A673 (cell line): ENCODE measurements at places on chromosomes 7 and 10. TPM values are rescaled to one million over a fixed set of nuclear protein-coding genes. Genes with fewer than 3 reads are reported as not detected.

Gene RAB11FIP2
- 18.5 and 20.4 TPM in 2 replicates for total RNA-seq

Gene GPR26
- not detected in 2 replicates for total RNA-seq

Gene ALKBH4
- total RNA-seq: 17.0 and 17.7 TPM in 2 replicates

Gene ADRA2A
- not detected in 2 replicates for total RNA-seq

Gene HABP2
- total RNA-seq: not detected in 2 replicates

Gene MMP21
- not detected in 2 replicates for total RNA-seq

Gene GTF2IRD1
- 73.6 and 80.4 TPM in 2 replicates for total RNA-seq

DNA sequence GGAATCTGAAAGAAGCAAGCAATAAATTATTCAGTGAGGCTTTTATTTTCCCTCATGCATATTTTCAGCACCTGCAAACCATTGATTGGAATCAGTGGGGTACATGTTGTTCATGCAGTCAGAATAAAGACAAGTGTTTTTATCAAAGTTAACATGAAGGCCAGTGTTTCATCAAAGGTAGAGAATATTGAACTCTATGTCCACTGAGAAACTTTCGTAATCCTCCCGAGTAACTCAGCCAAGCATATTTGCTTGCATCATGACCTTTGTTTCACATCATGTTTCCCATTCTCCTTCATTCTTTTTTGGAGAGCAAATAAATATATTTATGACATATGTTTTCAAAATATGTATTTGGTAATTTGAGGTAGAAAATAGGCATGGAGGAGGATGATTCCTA lies 663.1 kb downstream of the SH2D4B start:
- H3K4me1 ChIP-seq: no peaks in the 10 kb centered on the region
- no peak overlapping the region for H3K27ac ChIP-seq
- no peaks in the 10 kb centered on the region for H3K27me3 ChIP-seq
- no peak overlapping the region for H3K4me3 ChIP-seq
- H3K36me3 ChIP-seq: no peaks in the 10 kb centered on the region

- no peaks in the 10 kb centered on the region for H3K36me3 ChIP-seq
- H3K4me1 ChIP-seq: no peaks in the 10 kb centered on the region
- H3K27ac ChIP-seq: no peak overlapping the region
- no peak overlapping the region for H3K4me3 ChIP-seq
- peak; percentile 83 for DNase-seq
Measured at GRCh38 chr10:59622320-59623132, 87.1 kb downstream of the SLC16A9 start.

DNA sequence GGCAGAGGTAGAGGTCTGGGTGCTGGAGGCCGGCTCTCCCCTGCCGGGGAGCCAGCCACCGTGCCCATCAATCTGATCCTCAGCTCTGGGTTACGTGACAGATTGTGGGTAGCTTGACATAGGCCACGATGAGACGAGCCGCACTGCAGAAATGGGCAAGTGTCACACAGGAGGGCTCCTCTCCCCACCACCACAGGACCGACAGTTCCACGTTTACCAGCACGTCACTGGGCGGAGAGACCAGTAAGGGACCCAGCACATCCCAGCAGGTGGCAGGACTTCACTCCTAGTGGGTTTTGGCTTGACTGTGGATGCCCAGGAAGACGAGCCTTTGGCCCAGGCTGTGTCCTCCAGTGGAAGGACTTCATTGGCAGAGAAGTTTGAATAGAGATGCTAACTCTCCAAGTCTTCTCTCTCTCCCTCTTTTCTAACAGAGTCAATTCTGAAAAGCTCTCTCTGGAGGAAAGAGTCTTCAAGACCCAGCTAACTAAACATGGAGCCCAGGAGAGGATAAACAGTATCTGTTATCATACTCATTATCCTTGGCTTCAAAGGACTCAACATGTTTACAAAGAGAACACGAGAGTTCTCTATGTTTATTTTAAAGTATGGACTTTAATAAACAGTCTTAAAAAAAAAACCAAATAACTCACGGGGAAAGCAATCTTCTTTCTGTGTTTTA lies 129.3 kb upstream of the JCAD start:
- no peak overlapping the region for H3K27ac ChIP-seq
- H3K4me3 ChIP-seq: no peak overlapping the region
- no peaks in the 10 kb centered on the region for H3K4me1 ChIP-seq
- no peaks in the 10 kb centered on the region for H3K27me3 ChIP-seq

DNA sequence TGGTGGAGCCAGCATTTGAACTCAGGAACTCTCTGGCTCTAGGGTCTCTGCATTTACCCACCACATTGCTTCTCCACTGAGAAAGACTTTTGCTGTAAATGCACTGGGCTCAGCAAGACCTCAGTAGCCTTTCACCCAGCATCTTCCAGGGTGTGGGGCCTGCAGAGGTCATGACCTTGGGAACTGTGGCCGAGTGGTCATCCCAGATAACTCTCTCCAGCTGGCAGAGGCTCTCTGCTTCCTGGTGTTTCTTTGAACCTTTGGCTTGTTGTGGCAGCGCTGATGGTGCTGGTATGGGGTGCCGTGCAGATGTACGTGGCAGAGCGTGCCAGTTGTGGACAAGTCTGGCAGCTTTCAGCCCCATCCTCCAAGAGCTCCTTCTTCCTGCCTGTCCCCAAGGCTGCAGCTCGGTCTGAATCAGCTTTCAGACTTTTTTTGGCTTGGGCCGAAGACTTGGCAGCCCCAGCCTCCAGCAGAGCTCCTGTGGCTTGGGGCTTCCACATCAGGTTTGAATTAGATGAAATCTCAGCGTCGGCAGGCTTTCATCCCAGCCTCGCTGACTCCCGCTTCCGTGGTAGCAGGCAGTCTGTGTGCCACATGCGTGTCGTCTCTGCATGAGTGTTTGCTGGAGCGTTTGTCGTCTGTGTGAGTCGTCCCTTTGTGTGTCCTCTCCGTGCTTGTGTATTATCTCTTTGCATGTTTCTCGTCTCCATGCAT lies 21.5 kb downstream of the ADAMTS14 start:
- no peaks in the 10 kb centered on the region for H3K27me3 ChIP-seq
- H3K4me3 ChIP-seq: no peak overlapping the region
- no peak overlapping the region for H3K27ac ChIP-seq
- DNase-seq: no peak

DNA sequence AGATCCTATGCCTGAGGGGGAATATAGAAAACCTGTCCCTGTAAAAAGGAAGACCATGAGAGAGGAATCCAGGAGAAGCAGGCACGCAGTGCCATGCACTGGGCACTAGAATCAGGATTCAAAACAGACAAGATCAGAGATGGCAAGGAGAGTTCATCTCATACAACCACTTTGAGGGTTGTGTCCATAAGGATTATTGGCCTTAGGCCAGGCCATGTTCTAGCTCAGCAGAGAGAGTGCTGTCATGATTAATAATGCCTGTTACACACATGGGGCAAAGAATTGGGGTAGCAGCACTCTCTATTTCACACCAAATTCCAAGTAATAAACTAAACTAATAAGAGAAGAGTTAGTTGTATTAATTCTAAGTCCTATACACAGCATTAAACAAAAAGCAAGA lies 29.1 kb downstream of the EZH2 start:
- no peaks in the 10 kb centered on the region for H3K36me3 ChIP-seq
- no peaks in the 10 kb centered on the region for H3K27me3 ChIP-seq
- no peak overlapping the region for H3K4me3 ChIP-seq
- DNase-seq: no peak
- peaks cover 49% of the 10 kb centered on the region for H3K4me1 ChIP-seq
- no peak overlapping the region for H3K27ac ChIP-seq

- H3K4me3 ChIP-seq: no peak overlapping the region
- H3K27me3 ChIP-seq: peaks cover 13% of the 10 kb centered on the region
- DNase-seq: no peak
- no peaks in the 10 kb centered on the region for H3K36me3 ChIP-seq
Measured at GRCh38 chr10:16195178-16195769, 241.5 kb upstream of the PTER start.

DNA sequence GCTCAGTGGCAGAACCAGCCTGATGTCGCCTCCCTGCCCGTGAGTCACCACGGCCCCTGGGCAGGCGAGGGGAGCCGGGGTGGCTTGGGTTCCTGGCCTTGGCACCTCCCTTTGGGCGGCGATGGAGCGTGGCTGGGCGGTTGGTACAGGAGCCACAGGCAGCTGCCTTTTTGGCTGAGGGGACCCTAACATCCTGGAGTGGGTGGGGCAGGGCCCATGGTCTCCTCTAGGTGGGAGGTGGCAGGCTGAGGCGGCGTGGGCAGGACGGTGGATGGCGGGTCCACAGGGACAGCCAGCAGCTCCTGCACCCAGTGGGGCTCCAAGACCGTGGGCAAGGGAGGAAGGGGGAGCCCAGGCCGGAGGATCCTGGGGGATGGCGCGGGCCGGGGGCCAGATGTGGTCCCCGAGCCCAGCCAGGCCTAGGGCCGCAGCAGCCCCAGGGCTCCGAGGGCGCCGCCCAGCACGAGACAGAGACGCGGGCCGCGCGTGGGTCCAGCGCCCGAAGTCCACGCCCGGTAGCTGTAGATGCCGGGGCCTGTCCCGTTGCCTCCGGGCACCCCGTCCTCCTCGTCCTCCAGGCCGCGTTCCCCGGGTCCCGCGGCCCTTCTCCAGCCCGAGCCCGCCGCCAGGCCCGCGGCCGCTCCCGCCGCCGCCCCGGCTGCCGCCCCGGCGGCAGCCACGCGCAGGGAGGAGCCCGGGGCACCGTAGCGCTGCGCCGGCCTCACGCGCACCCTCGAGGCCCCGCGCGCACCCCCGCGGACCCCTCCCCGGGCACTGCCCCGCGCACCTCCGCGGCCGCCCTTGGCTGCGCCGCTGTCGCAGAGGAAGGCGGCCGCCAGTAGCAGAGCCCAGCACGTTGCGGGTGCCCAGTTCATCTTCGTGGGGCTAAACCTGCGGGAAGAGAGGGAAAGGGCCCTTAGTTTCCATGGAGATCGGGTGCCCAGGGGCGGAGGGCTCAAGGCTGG lies 1.3 kb downstream of the SPRN start:
- H3K27ac ChIP-seq: no peak overlapping the region
- H3K4me3 ChIP-seq: no peak overlapping the region
- DNase-seq: no peak

DNA sequence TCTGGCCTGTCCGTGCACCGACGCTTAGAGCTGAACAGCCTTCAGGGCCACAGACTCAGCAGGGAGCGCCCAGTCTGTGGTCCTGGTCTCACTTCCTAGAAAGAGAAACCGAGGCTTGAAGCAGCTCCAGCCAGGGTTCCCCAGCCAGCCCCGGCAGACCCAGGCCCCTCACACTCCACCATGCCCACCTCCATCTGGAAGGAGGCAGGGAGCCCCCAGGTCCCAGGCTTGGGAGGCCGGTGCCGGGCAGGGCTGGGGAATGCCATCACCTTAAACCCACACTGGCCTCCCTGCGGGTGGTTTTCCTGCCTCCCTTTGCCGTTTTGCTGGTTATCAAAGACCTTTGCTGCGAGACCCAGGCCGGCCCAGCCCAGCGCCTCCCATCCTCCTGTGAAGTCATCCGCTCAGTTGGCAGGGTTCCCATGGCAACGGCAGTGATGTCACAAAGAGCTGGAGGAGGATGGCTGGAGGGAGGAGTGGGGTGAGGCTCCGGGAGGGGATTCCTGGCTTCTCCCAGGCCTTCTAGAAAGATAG lies 24.0 kb downstream of the ELFN1 start:
- H3K4me3 ChIP-seq: no peak overlapping the region
- H3K27ac ChIP-seq: no peak overlapping the region
- H3K36me3 ChIP-seq: no peaks in the 10 kb centered on the region

GRCh38 chr10:60978287-60979115 lies 34.5 kb upstream of the RHOBTB1 start:
- no peak overlapping the region for H3K4me3 ChIP-seq
- no peaks in the 10 kb centered on the region for H3K27me3 ChIP-seq
- no peaks in the 10 kb centered on the region for H3K36me3 ChIP-seq
- H3K27ac ChIP-seq: no peak overlapping the region
- DNase-seq: peak; percentile 49

DNA sequence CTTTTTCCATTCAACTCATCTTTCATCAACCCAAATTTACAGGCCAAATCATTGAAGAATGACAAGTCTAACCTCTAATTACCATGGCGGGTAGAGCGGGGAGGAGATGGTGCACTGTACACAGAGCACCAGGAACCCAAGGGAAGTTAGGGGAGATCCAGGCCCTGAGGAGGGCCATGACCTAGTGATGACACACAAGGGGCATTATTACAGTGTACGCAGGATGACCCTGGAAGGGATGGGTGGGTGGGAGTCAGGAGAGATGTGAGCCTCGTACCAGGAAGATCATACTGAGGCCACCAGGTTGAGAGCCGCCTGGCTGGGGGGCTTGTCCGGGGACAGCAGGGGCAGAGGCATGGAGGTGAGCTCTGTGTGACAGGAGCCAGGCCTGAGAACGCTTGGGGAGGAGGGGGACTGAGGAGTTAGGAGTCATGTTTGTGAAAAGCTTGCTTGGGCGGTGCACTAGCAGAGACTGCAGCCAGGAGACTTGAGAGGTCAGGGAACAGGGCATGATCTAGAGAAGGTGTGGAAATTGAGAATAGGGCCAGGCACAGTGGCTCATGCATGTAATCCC lies 89.5 kb upstream of the CCNY start:
- H3K36me3 ChIP-seq: no peaks in the 10 kb centered on the region
- DNase-seq: no peak
- H3K4me3 ChIP-seq: no peak overlapping the region
- H3K27ac ChIP-seq: no peak overlapping the region
- no peaks in the 10 kb centered on the region for H3K4me1 ChIP-seq
- H3K27me3 ChIP-seq: no peaks in the 10 kb centered on the region

- no peaks in the 10 kb centered on the region for H3K4me1 ChIP-seq
- H3K36me3 ChIP-seq: no peaks in the 10 kb centered on the region
- H3K27me3 ChIP-seq: no peaks in the 10 kb centered on the region
- H3K4me3 ChIP-seq: no peak overlapping the region
Measured at GRCh38 chr10:82982110-82982608, 1107.2 kb downstream of the NRG3 start.

GRCh38 chr7:28161331-28161730 lies 19.3 kb downstream of the JAZF1 start:
- H3K36me3 ChIP-seq: no peaks in the 10 kb centered on the region
- no peak overlapping the region for H3K27ac ChIP-seq
- H3K4me1 ChIP-seq: no peaks in the 10 kb centered on the region
- DNase-seq: no peak
- H3K4me3 ChIP-seq: no peak overlapping the region

- H3K4me1 ChIP-seq: no peaks in the 10 kb centered on the region
- no peaks in the 10 kb centered on the region for H3K36me3 ChIP-seq
- no peak overlapping the region for H3K27ac ChIP-seq
- no peak overlapping the region for H3K4me3 ChIP-seq
- H3K27me3 ChIP-seq: no peaks in the 10 kb centered on the region
Measured at GRCh38 chr10:111018021-111018420, 58.8 kb upstream of the ADRA2A start.
